Effector memory CD8-positive, alpha-beta T cell (primary cell): ENCODE measurements at places on chromosomes 12 and 14.

GRCh38 chr12:53476769-53477209 lies 22.5 kb downstream of the MAP3K12 start:
- DNase-seq: no peak

DNA sequence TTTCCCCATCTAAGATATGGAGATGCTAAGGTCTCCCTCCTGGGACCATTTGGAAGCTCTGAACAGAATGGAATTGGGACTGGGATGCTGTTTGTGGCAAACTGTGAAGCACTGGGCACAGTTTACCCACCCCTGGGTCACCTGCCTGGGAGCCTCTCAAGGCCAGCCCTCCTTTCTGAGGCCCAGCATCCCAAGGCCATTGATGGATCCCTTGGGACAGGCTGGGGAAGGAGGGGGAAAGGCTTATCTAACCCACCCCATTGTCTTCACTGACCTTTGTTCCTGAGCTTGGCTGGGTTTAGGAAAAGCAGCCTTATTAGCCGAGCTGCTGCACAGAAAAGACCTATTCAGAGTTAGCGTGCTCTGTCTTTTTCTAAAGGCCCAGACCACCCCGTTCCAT lies 5.2 kb downstream of the CCDC85C start:
- DNase-seq: no peak

GRCh38 chr12:89752341-89752740 lies 43.7 kb upstream of the ATP2B1 start:
- no peak for DNase-seq

DNA sequence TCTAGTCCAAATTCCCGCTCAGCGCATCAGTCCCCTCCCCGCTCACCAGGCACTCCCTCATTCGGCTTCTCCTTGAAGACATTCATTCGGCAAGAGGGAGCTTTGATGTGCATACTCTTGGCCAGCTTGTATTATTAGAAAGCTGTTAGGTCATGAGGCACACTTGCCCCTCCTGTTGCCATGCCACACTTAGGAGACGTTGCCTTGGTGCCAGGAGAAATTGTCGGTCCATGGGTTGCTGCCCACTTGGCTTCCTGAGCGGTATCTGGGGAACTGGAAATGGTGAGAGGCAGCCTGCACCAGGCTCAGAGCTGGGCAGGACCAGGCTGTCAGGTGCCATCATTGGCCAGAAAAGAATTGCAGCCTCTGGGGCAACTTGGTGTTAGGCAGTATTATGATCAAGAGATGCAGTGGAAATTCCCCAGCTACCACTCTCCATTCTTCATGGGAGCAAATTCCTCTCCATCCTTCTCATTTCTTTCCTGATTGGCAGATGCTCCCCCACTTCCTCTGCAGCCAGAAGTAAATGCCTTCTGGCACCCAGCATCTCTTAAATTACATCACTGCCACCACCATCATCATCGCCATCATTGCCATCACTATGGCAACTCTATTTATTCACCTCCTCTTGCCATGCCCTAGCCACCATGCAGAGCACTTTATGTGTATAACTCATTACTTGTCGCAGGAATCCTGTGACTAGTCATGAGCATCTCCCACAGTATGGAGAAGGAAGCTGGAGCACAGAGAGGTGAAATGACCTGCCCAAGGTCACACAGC lies 12.4 kb downstream of the CABP1 start:
- no peak for DNase-seq

DNA sequence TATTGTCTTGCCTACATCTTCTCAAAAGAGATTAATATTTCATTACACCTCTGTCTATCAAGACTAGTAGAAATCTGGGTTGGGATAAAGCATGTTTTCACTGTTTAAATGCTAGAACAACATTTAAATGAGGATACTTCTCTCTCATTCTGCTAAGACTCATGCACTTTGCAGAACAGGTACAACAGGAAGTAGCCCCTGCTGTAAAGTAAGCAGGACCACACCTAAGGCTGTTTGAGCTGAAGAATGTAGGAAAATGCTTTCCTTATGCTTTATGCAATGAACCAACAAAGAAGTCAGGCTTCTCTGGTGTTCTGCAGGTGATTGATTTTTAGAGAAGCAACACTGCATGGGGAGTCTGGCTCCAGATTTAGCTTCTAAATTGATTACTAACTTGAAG lies 89.4 kb downstream of the PAX9 start:
- no peak for DNase-seq

GRCh38 chr12:114414031-114414865 lies 8.3 kb upstream of the TBX5 start:
- no peak for DNase-seq

DNA sequence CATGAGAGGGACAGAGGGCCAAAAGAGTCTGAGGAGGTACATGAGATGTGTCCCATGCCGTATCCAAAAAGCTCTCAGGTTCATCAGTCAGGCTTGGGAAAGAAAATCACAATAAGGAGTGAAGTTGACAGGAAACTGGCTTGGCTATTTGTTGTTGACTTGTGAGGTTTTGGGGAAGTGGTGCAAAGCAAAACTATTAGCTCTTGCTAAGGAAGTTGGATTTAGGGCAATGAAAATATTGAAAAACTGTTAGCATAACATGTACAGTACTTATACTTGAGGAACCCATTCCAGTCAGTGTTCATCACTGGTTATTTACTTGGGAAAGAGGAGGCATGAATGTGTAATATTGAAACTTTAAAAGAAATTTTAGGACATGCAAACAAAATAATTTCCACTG lies 145.9 kb downstream of the DUSP6 start:
- no peak for DNase-seq

- no peak for DNase-seq
These were observed 592.5 kb downstream of the RPL10L start for GRCh38 chr14:46058964-46059563.

- no peak for DNase-seq
These were observed 597 bp upstream of the DYNC1H1 start for GRCh38 chr14:101963656-101964296.

DNA sequence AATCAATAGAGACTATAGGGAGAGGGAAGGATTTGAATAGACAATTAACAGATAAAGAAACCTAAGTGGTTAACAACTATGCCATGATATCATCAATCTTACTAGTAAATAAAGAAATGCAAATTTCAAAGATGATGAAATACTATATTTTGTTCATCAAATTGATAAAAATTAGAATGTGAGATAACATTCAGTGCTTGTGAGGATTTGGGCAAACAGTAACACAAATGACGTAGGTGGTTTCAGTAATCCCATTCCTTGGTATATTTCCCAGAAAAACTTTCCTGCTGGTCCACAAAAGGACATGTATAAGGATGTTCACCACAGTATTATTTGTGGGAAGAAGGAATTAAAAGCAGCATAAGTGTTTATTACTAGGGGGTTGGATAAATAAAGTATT lies 136.0 kb downstream of the ERC1 start:
- no peak for DNase-seq

- no peak for DNase-seq
These were observed 261.4 kb upstream of the TBX3 start for GRCh38 chr12:114945351-114945750.

- no peak for DNase-seq
These were observed 13.4 kb downstream of the MARK3 start for GRCh38 chr14:103398427-103399195.

DNA sequence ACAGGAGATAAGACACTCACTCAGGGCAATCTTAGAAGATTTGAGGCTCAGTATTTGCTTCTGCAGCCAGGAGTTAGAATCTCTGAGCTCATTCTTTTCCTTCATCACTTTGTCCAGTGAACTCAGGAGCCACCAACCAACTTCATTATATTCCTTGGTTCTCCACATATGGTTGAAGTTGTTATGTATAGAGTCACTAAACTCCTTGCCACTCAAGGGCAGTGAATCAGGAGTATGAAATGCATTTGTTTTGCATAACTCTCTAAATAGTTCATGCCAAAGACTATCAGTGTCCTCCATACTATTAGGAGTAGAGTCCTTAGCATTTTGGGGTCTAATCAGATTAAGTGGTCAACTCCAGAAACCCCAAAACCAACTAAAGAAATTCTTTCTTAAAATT lies 150.6 kb downstream of the CCDC59 start:
- DNase-seq: no peak

DNA sequence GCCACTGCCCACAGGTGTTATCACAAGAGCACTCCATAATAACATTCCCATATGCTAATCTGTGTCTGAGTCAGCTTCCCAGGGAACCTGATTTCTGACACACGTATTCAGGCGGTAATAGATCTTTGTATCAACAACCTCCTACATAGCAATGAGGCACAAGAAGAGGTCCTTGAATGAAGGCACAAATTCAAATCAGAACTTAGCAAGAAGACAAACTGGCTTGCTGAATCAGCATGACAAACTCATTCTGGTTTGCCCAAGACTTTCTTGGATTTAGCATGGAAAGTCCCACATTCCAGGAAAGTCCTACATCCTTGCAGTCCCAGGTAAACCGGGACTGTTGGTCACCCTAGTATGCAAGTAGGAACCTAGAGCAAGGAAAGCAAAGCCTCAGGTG lies 33.9 kb upstream of the RNU6-7 start:
- no peak for DNase-seq
